ENCODE measurements at places on chromosomes 3 and 15.

DNA sequence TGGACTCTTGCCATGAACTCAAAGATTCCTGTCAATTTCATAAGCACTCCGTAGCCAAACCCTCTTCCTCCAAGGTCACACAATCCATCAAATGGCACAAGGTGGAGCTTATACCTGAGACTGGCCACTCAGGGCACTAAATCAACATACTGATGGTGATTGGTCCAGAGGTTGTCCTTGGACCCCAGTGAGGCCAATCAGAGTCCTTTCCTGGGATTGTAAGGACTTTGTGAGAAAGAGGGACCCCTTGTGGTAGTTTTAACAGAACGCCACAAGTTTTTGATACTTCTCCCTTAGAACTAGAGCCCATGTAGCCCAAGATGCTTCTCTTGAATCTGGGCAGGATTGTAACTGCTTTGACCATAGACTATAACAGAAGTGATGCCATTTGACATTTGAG, 44.4 kb upstream of the LARS2 start:
- peak; percentile 11 for DNase-seq

DNA sequence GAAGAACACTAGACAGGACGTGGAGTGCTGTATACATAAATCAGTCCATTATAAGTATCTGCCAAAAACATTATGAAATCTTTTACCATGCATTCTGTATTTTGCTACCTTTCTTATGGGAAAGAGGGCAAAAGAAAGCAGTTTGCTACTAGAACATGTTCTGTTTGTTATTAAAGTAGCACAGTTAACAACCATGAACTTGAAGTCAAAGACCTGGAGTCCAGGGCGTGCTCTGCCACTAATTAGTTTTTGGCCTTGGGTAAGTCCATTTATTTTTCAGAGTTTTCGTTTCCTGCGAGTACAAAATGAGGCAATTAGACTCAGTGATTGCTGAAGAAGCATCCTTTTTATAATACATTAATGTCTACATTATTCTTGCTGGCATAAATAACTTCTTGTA, 143.3 kb upstream of the AGTR1 start:
- DNase-seq: no peak

GRCh38 chr3:43869491-43869890, 178.8 kb downstream of the ABHD5 start:
- no peak for DNase-seq

GRCh38 chr3:47227678-47228077, 54.9 kb downstream of the KIF9 start:
- no peak for DNase-seq

GRCh38 chr3:16512435-16513140, 911 bp downstream of the RFTN1 start:
- peak; percentile 22 for DNase-seq

DNA sequence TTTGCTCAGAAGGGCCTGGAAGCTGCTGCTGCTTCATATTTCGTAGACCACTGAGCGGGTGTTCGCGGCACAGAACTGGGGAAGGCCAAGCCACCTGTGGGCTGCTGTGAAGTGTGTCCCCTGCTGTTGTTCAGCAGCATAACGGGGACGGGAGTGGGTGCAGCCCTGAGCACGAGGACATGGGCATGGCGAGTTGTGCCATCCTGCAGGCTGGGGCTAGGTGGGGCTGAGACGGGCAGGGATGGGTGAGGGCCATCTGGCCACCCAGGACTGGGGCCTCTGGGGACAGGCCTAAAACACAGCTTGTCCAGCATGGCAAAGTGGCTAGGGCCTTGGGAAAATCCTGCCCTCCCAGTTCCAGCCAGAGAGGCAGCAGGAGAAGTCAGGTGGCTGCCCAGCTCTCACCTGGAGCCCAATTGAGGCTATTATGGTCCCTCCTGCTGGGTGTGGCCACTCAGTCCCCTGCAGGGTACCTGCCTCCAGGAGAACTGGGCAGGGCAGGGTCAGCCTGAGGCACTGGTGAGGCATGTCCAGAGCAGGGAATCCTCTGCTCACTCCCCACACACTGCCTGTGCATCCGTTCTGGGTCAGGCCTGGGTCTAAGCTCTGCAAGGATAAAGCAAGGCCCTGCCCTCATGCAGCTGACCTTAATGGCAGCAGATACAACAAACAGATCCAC, 29.5 kb downstream of the CFAP100 start:
- DNase-seq: no peak

DNA sequence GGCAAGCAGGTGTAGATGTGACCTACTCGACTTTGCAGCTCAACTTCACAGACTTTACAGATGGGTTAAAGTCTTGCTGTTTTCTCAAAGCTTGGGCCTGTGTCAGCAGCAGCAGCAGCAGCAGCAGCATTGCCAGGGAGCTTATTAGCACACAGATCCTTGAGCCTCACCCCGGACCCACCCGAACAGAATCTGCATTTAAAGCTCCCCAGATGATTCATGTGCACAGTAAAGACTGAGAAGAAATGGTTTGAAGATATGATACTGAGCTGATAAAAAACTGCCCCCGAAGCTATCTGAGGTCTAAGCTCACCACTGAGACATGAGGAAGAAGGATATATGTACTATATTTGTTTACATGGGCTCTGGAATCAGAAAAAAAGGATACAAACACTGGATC, 231.7 kb downstream of the ARPP21 start:
- no peak for DNase-seq

GRCh38 chr3:138748190-138748589, 86.5 kb downstream of the PIK3CB start:
- no peak for DNase-seq

DNA sequence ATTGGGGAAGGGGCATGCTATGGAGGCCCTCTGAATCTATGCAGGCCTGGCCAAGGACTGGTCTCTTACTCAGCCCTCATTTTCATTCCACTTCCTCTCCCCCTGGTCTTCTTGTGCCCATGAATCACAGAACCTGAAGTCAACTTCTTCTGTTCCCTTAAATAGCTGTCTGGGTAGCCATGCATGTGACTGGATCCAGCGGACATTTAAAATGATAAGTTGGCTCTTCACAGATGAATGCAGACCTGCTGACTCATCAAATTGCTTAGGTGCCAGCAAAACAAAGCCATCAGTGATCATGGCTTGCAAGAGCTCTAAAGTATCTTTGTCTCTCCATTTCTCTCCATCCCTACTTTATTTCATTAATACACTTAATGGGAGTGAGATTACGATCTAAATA, 90.1 kb upstream of the CADPS start:
- DNase-seq: no peak

DNA sequence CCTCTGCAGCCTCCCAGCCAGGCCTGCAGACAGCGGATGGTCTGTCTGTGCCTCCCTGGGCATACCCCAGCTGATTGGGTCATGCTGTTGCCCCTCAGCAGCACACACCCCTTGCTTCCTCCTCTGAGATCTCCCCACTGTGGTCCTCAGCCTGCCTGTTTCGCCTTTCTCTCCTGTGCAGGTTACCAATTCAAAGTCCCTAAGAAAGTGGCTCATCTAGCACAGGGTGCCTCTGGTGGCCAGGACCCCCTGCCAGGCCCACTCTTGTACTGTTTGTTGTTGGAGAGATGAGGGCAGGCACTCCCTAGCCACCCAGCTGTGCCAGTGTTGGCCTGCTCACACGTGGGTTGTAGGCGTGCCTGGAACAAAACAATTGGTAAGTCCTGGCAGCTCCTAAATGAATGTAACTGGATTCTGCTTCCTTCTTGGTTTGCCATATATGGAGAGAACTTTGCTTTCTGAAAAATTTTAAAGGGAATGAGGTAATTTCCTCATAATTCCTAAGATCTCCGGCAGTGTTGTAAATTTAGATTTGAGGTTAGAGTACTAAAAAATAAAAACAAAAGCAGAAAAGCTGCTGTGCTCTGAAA, 213.2 kb upstream of the IL12A start:
- DNase-seq: peak; percentile 91

- peak; percentile 58 for DNase-seq
Measured at GRCh38 chr3:73520931-73521461, 103.7 kb downstream of the PDZRN3 start.

DNA sequence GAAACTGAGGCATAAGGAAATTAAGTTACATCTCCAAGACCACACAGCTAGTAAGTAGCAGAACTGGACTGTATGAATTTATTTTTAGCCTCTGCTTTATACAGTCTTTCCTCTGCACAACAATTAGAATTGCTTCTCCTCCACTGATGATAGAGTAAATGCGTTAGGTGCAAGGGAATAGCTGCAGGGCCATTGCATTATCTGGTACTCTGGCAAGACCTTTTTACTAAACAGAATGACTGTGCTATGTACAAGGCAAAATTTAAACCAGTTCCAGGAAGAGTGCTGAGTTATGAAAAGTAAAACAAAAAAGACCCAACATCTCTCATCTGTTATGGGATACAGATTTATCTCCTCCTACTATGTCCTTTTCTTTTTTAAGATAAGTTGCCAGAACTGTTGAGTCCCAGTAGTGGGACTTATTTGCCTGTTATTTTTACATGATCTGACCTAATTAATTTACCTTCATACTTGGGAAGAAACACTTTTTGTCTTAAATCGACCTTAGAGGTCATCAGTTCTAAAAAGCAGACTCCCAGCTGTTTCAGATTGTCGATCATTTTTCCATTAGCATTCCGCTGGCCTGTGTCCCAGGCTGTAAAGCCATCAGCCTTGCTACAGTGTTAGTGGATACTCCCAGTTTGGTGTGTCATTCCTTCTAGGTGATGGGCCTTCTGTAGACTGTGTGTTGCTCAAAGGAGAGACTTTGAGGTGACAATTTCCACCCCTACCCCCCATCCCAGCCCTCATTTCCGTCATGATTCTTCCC, 147.5 kb upstream of the NUDT16 start:
- no peak for DNase-seq
